ENCODE measurements at places on chromosomes 1 and 21.

- DNase-seq = no peak
Measured at GRCh38 chr1:28417441-28417922, 47.9 kb downstream of the PHACTR4 start.

- DNase-seq = no peak
Measured at GRCh38 chr1:29196863-29197589, 15.3 kb upstream of the SRSF4 start.

- no peak for DNase-seq
Measured at GRCh38 chr1:16451841-16452528, 11.5 kb downstream of the NECAP2 start.

GRCh38 chr1:154729031-154729442 is 121.1 kb upstream of the ADAR start:
- peak; percentile 6 for DNase-seq

DNA sequence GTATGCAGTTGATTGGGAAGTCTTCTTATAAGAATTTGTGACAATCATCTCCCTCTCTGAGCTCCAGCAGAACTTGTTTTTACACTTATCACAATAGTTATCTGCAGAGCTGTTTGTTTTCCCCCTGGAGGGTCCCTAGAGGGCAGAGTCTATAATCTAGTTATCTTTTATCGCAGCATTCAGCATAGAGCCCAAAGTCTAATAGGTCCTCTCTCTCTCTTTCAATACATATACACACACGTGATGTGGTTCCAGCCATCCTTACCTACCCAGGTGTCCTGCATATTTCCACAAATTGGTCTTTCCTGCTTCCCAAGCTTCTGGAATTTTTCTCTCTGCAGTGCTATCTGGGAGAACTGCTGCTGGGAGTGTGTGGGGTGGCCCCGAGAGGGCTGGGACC is 229.6 kb upstream of the KIAA0040 start:
- no peak for DNase-seq

DNA sequence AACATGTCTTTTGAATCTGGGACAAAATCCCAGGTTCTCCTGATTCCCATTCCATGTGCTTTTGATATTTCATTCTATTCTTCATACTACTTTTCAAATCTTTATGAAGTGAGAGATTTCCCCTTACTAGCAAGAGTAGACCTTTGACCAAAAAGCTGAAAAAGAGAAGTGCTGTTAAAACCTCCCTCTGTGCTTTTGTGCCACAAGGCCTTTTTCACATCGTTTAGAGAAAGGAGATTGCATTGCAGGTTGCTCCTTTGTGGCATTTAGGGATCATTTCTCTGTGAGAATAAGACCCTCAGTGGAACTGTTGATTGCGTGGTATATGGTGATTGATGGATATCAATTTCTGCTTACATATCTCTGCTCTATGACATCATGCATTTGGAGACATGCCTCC is 148.8 kb downstream of the TGFB2 start:
- DNase-seq = no peak

GRCh38 chr1:34140011-34140676 is 24.9 kb downstream of the CSMD2 start:
- no peak for DNase-seq

DNA sequence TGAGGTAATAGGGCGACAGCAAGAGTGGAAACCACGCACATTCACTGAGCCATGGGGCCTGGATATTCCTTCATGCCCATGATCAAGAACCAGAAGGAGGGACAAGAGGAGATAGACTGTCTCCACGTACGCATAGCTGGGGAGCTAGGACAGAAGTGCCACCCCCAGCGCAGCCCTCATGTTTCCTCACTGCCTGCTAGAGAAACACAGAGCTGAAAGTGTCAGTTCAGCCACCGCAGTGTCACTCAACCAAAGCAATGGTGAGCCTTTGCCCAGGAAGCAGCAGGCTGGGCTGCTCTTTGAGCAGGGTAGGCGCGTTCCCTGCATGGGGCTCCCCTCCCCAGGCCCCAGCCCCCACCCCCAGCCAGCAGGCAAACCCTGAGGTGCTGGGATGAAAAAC is 68.5 kb downstream of the STUM start:
- no peak for DNase-seq
